CD8-positive, alpha-beta memory T cell (primary cell): ENCODE measurements at places on chromosomes 16 and 17. TPM values are rescaled to one million over a fixed set of nuclear protein-coding genes. Genes with fewer than 3 reads are reported as not detected.

DNA sequence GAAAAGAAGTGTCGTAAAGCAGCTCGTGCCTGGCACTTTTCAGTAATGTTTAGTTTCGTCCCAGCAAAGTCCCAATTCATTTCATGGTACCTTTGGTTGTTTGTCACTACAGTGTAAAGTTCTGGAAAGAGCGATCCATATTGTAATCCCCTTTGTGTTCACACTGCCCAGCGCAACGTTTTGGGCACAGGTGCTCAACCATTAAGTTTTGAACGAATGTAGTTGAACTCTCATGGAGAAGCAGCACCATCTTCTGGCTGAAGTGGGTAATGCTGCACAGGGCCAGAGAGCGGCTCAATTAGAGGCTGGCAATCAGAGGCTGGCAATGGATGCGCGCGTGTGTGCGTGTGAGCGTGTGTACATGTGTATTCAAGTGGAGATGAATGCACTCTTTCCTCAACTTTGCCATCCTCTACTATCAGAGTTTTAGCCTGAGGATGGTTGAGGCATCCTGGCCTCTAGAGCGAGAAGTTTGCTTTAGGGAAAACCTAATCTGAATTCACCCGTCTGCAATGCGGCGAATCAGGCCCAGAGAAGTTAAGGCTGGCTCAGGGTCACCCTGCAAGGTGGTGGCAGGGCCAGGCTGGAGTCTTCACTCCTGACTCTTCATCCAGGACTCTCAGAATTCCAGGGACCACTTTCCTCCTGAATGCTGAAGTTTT, 29.9 kb downstream of the DYNLL2 start:
- DNase-seq, result peak; percentile 74
- no peaks in the 10 kb centered on the region for H3K36me3 ChIP-seq
- H3K27ac ChIP-seq, result no peak overlapping the region
- H3K4me3 ChIP-seq, result no peak overlapping the region

The RDM1 gene
- 2.5 TPM for total RNA-seq

DNA sequence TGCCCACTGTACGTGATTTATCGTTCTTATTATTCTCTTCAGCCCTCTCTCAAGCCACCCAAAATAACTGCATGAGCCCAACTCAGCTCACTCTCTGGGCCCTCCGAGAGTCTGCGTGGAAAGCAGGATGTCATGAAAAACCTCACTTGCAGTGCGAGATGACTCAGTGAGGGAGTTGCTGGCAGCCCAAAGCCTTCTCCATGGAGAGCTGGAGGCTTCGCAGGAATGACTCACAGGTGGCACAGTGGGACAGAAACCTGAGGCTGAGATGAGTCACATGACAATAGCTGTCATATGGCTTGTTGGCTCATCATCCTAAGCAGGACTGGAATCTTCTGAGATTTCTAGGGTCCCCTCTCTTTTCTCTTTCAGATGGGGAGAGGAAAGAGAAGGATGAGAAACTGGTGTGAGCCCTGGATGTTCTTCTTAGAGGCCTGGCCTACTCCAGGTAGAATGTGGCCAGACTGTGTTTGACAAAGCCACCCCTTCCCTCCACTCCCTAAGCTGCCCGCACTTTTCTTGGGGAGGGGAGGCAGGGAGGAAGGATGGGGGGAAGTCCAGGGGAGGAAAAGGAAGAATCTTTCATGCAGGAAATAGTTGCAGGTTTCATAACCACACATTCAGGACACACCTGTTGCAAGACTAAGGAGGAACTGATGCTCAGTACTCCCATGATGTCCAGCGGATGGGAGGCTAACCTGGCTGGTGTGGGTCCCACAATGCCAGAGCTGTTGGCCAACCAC, 160.6 kb upstream of the RPL38 start:
- no peaks in the 10 kb centered on the region for H3K36me3 ChIP-seq
- no peak for DNase-seq
- no peaks in the 10 kb centered on the region for H3K4me1 ChIP-seq
- H3K27ac ChIP-seq, result no peak overlapping the region
- no peaks in the 10 kb centered on the region for H3K27me3 ChIP-seq

The FKBP10 gene
- total RNA-seq, result 1.4 TPM

The MILR1 gene
- total RNA-seq, result 0.69 TPM

DNA sequence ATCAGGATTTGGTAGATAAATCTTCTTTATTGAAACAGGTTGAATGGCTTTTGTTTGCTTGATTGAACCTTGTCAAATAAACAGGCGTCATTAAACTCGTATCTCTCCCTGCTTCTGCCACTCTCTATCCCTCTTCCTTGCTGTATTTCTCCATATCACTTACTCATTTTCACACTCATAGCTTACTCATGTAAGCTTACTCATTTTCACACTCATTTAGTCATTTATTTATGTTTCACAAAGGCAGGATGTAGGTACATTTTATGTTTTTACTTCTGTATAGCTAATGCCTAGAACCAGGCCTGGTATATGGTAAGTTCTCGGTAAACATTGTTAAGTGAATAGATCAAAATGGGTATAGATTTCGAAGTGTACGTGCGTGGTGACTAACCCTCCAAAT, 450.0 kb downstream of the PMP22 start:
- no peaks in the 10 kb centered on the region for H3K27me3 ChIP-seq
- no peaks in the 10 kb centered on the region for H3K36me3 ChIP-seq
- H3K27ac ChIP-seq, result no peak overlapping the region
- no peak overlapping the region for H3K4me3 ChIP-seq
- no peaks in the 10 kb centered on the region for H3K4me1 ChIP-seq

DNA sequence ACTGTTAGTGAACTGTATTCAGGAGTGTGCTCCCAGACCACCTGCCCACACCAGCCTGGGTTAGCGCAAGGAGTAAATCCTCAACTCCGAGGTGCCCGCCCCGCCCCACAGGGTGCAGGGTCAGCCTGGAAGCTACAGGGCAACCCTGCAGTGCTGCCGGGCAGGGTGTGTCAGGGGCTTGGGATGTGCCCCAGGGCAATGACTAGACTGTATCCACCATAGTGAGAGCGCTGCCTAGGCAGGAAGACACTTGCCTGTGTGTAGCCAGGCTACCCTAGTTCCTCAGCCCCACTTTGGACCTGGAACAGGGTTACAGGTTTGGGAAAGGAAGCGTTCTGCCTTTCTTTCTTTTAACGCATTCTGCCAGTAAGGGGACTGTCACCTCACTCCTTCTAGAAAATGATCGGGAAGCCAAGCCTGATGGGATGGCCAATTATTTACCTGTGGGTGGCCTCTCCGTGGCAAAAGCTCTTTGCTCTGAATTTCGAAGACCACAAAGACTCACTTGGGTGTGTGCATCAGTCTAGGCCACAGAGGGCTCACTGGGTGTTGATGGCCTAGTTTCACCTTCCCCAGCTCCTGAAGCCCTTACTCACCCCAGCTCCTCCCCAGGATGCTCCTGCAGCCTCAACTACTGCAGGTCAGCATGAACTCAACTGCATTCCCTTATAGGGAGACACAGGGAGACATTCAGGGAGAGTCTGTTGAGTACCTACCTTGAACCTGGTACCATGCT, 90.9 kb downstream of the CCDC182 start:
- no peaks in the 10 kb centered on the region for H3K36me3 ChIP-seq
- no peaks in the 10 kb centered on the region for H3K27me3 ChIP-seq
- H3K4me1 ChIP-seq, result no peaks in the 10 kb centered on the region
